Activated CD4-positive, alpha-beta T cell treated with anti-CD3 and anti-CD28 coated beads, Interleukin-10, Interleukin-2, amounts not matched to agents 100 ng/mL and 50 ng/mL, durations not matched to agents 16 hours and 8 hours (primary cell): ENCODE measurements at places on chromosomes 6 and 20.

- DNase-seq, result no peak
Measured at GRCh38 chr20:51121272-51121671, 98.4 kb upstream of the KCNG1 start.

DNA sequence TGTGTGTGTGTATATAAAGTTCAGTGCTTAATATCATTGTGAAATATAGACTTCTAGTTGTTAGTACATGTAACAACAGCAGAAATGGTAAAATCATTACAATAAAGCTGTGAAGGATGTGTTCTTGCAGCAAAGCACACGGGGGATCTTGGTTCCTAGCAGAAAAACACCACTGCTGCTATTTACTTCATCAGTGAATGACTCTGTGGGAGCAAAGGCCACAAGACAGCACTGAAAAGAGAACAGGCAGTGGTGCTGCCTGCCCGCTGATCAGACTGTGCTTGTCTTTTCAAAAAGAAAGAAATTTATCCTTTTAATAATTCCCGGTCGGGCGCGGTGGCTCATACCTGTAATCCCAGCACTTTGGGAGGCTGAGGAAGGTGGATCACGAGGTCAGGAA lies 689.9 kb upstream of the CITED2 start:
- DNase-seq, result no peak

DNA sequence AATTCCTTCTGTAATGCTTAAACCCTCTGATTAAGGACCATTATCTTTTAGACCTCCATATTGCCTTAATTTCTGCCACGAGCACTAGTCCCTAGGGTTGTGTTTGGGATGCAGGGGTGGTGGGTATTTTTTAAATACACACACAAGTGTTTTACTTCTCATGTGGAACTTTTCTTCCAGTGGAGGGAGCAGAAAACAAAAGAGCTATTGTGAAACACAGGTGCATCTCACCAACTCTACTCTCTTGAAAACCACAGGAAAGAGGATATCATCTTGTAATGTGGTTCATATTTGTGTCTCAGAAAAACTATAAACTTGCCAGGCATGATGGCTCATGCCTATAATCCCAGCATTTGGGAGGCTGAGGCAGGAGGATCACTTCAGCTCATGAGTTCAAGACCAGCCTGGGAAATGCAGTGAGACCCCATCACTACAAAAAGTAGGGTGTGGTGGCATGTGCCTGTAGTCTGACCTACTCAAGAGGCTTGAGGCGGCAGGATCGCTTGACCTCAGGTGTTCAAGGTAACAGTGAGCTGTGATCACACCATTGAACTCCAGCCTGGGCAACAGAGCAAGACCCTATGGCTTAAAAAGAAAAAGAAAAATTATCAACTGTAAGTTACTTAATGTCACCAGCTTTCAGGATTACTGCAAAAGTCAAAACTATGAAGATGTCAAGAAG lies 37.3 kb downstream of the MRS2 start:
- no peak for DNase-seq

DNA sequence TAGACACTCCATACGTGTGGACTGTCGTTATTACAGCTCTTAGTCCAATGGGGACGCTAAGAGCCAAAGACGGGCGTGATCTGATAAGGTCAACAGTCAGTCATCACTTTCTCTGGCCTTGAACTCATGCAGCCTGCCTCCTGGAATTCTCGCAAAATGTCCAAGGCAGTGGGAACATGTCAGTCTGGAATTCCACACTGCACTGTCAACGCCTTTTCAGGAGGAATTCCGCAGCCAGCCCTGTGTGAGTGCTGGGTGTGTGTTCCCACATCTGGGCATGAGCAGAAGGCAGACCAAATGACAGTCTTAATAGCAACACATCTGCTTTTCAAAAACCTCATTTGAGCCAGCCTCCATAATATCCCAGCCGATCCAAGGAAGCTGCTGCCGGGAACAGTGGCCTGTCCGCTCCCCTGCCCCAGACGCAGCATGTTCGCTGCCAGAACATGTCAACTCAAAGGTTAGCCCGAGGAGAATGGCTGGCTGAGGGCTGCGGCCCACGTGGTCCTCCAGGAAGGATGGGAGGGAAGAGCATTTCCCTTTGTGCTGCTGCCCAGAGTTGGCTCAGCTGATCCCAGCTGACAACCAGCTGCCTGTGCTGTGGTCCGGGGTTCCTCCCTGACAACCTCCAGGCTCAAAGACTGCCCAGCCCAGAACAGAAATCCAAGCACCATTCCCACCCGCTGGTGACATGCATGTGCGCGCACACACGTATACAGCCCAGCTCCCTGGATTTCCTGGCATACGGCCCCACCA lies 103.1 kb downstream of the SULF2 start:
- DNase-seq, result no peak

- DNase-seq, result no peak
Measured at GRCh38 chr6:79911992-79912391, 35.4 kb downstream of the ELOVL4 start.
